ENCODE measurements at places on chromosomes 5 and 9.

GRCh38 chr5:174010365-174010764 lies 21.4 kb downstream of the C5orf47 start:
- DNase-seq: no peak

DNA sequence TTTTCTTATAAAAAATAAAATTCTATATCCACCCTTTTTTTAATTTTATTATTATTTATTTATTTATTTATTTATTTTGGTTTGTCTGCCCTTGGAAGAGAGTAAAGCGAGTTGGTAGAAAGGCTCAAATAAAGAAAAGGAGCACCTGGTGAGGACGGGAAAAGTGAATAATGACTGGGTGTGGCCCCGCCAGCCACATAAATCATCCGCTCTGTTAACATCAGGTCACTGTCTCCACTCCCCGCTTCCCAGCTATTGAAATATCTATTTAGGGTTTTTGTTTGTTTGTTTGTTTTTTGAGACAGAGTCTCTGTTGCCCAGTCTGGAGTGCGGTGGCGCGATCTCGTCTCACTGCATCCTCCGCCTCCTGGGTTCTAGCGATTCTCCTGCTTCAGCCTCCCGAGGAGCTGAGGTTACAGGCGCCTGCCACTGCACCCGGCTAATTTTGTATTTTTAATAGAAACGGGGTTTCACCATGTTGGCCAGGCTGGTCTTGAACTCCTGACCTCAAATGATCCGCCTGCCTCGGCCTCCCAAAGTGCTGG lies 844 bp downstream of the POLR3G start:
- DNase-seq: no peak

- DNase-seq: no peak
These were observed 48.2 kb downstream of the OXCT1 start for GRCh38 chr5:41822036-41822435.

- DNase-seq: no peak
These were observed 5.0 kb downstream of the EBF1 start for GRCh38 chr5:159094745-159095144.

- DNase-seq: no peak
These were observed 123.4 kb upstream of the RETREG1 start for GRCh38 chr5:16740066-16740810.

DNA sequence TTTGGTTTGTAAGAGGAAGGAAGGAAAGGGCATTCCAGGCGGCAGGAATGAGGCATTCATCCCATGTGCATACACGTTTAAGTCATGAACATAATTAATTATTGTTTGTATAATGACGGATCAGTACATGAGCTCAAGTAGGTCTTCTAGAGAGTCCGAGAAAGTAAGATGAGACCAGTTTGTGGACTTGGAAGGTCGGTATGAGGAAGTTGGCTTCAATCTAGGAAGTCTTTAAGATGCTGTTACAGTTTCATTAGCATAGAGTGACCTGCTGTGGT lies 2.1 kb downstream of the GTF3C4 start:
- no peak for DNase-seq

DNA sequence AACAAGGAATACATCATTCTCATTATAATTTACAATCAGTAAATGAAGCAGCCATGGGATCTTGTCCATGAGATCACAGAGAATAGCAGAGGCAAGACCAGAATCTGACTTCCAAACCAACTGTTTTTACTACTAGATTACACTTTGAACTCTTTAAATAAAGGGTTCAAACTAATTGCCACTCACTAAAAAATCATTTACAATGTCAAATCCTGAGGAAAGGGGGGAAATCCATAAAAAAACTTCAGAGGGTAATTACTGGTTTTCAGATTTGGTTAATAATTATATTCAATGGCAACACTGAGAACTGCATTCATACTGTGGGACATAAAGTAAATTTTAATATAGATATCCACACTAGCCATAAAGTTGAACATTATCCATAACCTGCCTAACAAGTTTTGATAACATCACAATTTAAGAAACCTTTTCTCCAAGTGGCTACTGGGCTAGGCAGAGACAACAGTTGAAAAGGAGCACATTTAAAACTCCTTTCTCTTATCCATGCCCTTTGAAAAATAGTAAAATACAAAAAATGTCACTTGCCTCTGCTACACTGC lies 15.9 kb downstream of the PLPP1 start:
- no peak for DNase-seq

DNA sequence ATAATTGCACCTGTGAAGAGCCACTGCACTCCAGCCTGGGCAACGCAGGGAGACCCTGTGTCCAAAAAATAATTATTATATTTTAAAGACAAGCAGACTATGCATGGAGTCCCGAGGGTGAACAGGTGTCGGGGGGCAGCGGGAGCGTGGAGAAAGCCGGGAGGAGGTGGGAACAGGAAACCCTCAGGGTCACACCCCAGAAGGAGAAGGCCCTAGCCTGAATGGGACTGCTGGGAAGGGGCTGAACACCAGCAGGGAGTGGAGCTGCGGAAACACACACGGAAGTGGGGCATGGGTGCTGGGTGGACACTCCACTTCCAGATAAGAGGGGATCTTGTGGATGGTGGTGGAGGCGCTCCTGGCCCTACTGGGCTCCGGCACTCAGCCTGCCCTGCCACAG lies 12.8 kb downstream of the SURF6 start:
- DNase-seq: no peak

DNA sequence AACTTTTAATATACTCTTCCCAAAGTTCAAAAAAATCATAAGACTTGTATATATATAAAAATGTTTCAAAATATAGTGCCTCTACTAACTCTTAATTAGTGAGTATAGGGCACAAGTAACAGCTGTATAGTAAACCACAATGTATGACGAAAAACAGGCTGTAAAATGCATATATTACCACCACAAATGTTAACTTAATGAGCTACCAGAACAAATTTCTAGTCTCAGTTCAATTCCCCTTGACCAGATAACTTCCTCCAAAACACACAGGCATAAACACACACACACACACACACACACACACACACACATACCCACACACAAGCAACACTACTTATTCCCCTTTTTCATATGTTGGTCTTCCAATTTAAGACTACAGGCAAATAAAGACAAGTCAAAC lies 78.8 kb downstream of the FBXL17 start:
- no peak for DNase-seq

- DNase-seq: no peak
These were observed 228.9 kb upstream of the IRX4 start for GRCh38 chr5:2111569-2112105.

GRCh38 chr9:128335161-128335560 lies 5.2 kb upstream of the SLC27A4 start:
- no peak for DNase-seq

DNA sequence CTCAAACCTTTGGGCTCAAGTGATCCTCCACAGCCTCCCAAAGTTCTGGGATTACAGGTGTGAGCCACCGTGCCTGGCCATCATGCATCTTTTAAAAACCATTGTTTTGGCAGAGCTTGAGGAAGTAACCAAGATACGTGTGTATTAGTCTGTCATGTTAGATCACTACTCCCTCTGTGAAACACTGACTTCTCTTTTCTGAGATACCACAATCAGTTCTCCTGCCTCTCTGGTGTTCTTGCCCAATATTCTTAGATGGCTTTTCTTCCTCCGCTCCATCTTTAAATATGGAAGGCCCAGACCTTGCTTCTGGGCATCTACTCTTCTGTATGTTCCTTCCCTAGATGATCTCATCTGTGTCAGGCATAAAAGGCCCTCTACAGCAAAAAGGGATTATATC lies 14.2 kb upstream of the CCNB1 start:
- no peak for DNase-seq

DNA sequence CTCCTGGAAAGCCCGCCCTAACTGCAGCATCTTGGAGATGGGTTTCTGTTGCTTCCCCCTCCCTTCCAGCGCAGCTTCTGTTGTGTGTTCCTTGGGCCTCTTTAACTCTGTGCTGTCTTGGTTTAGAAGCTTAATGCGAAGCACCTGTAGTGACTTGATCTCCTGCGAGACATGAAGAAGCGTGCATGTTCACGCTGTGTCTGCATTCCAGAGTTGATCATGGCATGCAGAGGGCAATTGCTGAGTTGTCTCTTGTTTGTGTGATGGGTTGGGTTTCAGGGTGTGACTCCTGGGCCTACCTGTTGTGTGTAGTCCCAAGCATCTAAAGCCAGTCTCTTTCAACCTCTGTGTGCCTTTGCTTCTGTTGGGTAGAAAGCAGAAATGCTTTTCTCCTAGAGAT lies 155.6 kb downstream of the SMARCA2 start:
- no peak for DNase-seq

DNA sequence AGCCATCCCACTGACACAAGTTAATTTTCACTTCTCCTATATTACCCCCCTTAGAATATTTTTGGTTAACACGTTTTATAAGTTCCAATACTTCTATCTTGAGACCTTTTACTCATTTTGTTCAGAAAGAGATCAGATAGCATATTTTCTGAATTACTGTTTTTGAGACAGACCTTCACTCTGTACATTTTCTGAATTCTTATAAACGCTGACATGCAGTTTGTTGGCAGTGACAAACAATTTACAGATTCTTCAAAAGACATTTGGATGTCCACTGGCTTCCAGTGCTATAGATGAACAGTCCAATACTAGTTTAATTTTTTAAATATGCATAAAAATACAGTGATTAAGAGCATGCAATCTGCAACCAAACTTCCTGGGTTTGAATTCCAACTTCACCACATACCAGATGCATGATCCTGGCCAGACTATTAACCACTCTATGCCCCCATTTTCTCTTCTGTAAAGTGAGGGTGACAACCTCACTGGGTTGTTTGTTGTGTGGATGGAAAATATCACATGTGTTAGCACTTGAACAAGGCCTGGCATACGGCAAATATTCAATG lies 142.1 kb downstream of the AGTPBP1 start:
- DNase-seq: no peak

DNA sequence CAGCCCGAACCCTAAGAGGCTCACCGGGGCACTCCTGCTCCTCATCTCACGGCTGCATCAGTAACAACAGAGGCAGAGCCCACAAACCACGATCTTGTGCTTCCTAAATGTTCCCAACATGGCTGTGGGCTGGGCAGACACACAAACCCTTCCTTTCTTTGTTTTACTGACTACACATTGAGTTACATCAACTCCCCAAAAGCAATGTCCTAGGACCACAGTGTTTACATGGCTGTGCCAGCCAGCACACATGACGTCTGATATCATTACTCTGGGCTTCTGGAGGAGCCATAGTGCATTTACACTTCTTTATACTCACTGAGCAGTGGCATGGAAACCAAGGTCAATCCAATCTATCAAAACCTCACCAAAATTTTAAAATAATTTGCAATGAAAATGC lies 101.4 kb downstream of the LHFPL2 start:
- DNase-seq: no peak

- DNase-seq: no peak
These were observed 1.9 kb upstream of the RGMB start for GRCh38 chr5:98771382-98772109.

DNA sequence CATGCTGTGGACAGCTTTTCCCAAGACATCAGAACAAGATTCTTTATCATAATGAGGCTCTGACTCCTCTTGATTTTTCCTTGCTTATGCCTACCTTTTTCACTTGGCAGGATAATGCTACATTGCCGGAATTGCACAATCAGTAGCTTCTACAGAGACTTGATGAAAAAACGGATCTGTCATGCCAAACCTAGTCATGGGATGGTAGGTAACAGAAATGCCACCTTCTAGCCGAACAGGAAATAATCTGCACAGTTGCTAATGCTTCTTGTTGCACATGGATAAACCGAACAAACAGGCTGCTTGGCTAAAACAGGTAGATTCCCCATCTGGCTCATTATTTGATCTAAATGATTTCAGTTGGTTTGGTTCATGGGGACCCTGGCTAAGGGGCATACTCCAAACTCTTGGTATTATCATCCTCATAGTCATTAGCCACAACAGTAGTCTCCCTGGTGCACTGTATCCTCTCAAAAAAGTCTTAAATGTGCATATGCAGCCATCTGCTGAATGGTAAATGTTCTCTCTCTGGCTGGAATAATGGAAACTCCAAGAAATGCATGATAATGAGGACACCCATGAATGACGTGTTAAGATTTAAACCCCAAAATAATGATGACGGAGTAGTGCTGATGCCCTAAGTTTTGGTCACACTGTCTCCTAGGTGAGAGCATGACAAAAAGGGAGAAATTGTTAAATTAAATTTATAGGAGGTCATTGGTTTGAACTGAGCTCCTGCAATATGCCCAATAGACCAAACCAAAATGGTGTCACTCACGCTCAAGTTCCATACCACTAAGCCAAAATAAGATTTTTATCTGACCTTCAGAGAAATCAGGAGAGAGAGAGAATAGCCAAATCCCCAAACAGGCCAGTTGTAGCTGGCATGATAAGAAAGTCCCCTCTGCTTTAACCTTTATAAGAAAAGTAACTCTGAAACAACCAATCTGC lies 47.0 kb downstream of the RAPGEF1 start:
- DNase-seq: no peak

GRCh38 chr9:115393976-115394775 lies 276.2 kb upstream of the TNC start:
- no peak for DNase-seq

GRCh38 chr5:32989815-32990214 lies 278.7 kb downstream of the NPR3 start:
- DNase-seq: no peak

- no peak for DNase-seq
These were observed 47.3 kb downstream of the ANKRD55 start for GRCh38 chr5:56185768-56186311.

GRCh38 chr5:57824623-57825022 lies 342.0 kb upstream of the ACTBL2 start:
- DNase-seq: no peak

DNA sequence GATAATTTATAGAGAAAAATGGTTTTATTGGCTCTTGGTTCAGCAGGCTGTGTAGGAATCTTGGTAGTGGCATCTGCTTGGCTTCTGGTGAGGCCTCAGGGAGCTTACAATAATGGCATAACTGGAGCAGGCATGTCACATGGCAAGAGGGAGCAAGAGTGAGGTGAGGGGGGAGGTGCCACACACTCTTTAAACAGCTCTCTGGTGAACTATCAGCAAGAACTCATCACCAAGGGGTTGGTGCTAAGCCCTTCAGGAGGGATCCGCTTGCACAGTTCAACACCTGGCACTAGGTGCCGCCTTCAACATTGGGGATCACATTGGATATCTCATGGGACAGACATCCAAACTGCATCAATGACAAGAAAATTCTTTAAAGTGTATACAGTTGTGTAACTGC lies 10.5 kb downstream of the GPBP1 start:
- DNase-seq: no peak

- no peak for DNase-seq
These were observed 18.8 kb downstream of the SMIM32 start for GRCh38 chr5:136174021-136174659.

- no peak for DNase-seq
These were observed 15.0 kb downstream of the GALNT10 start for GRCh38 chr5:154205441-154206117.

GRCh38 chr9:14478175-14479162 lies 164.5 kb upstream of the NFIB start:
- DNase-seq: no peak

GRCh38 chr5:35371951-35372426 lies 141.7 kb upstream of the PRLR start:
- no peak for DNase-seq

Measured in left renal cortex interstitium (tissue), 4 donors.